Activated CD8-positive, alpha-beta memory T cell treated with anti-CD3 and anti-CD28 coated beads for 1 hour (primary cell): ENCODE measurements at places on chromosomes 16 and 17.
A peak's percentile ranks its signal among the peaks of the same experiment; 100 is the strongest.

DNA sequence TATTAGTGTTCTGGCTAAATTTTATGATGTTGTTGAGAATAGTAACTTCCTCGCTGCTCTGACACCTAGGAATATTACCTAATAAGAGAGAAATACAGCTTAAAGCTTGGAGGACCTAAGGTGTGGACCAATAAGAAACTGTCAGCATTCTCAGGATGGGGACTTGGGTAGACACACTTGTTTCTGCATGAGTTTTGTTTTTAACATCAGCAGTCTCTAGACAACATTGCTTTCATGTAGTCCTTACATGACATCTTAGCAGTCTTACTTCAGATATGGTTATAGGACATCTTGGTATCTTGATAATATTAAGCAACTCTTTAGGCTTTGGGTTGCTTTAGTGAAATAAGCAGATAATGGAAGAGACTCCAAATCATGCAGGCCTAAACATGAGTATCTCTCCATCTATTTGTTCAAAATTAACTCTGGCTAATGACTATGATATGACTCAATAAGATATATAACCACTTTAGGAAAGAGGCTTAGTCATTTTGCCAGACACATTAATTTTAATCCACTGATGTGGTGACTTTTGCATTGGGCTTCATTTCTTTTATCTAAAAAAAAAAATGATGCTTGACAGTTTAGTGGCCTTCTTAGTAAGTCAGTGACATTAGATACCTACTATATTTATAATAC, 84.5 kb downstream of the WNT3 start:
- DNase-seq, result no peak

- DNase-seq, result no peak
Observed at GRCh38 chr17:20141198-20141972, 132.2 kb downstream of the SPECC1 start.

- DNase-seq, result peak; percentile 36
Observed at GRCh38 chr16:24539850-24540601, 660 bp downstream of the RBBP6 start.

DNA sequence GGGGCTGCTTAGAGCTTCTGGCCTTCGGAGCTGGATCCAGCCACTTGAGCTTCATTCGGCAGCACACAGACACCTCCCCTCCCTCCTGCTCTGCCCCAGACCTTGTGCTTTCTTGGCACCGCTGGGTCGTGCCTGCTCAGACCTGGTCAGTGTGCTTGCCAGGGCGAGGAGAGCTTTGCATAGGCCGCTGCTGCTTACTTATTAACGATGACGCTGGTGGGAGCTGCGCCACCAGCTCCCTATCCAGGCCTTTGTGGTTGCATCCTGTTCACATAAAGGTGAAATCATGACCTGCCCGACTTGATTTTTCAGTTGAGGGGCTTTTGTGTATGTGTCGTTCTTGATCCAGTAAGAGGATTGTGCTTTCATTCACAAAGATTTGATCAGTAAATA, 101.1 kb downstream of the MSI2 start:
- DNase-seq, result no peak

DNA sequence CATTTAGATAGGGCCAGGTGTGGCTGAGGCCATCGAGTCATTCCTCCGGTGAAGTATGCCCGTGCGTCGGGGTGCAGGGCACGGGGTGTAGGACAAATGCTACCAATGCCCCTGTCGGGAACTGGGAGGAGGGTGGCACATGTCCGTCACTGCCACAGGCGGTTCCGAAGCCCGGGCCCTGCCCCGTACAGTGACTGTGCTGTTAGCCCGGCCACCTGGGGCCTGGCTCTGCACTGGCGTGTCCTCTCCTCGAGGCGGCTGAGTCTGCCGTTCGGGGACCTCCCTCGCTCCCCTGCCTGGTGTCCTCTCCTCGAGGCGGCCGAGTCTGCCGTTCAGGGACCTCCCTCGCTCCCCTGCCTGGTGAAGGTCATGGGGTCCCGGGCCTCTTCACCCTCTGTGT, 7.0 kb upstream of the ZFPM1 start:
- DNase-seq, result no peak

DNA sequence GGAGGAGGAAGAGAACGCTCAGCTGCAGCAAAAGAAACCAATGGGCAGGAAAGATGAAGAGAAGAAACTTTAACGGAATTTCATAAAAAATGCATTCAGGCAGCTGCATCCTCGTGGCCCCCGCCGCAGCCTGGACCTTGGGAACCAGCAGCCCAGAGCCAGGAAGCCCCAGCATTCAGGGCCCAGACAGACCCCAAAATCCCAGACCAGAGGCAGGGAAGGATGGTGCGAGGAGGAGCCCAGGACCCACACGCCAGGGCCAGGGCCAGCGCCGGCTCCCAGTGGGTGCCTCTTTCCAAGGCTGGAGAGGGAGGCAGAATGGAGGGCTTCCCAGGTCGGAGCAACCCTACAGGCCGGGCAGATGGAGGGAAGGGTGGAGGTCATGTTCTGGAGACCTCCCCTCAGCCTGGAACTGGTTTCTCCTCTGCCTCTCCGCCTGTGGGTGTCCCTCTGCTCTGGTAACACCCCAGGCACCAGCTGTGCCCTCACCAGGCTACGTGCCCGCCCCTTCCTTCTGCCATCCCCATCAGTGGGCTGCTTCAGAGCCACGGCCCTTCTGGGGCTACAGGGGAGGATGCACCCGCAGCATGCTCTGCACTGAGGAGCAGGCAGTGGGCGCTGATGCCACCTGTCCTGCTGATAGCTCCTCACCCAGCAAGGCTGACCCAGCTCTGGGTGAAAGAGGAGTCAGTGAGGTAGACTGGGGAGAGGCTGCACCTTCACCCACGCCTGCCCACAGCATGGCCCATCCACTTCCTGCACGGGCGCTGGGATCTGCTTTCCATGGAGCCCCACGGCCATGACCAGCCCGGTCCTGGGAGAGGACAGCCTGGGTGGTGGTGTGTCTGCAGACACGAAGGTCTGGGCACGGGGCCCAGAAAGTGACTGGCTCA, 1.2 kb upstream of the MIF4GD start:
- DNase-seq, result no peak

DNA sequence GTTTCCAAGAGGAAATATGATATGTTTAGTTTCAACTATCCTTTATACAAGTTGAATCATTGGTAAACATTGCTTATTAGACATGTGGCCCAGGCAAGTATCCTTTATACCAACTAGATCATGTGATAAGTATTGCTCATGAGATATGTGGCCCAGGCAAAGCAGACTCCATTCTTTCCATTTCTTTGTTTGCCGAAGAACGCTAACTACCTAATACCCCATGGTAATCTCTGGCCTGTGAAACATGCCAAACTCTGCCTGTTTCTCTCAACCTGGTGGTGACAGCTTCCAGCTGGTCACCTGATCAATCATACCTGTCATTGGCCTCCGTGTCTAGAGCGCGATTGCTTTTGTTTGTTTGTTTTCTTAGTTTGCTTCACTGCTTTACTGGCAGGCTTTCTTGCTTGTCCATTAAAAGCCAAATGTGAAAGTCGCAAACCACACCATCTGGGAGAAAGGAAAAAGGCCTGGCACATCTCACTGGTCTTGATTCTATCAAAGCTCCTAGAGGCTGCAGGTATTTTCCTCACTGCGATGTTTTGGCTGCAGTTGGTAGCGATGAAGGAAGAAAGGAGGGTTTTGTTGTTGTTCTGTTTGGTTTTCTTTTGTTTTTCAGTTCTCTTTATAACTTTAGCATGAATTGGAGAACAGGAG, 686.2 kb downstream of the KCNJ2 start:
- no peak for DNase-seq

- no peak for DNase-seq
Observed at GRCh38 chr16:3825103-3825502, 55.4 kb downstream of the CREBBP start.

DNA sequence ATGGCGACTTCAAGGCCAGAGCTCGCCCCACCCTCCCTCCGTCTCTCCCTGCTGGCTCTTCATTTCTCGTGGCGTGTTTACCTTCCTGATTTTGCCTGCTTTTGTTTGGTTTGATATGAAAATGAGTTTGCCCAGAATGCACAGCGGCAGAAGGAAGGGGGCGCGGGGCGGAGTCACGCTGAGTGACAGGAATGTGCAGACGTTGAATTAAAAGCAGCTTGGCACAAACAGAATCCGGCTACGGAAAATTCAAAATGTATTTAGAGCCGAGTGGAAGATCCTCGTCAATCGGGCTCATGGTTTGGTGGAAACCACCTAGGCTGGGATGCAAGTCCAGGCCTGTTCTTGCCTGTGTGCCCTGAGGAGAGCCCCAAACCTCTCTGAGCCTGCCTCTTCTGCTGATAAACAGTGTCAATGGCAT, 102.7 kb downstream of the SDK2 start:
- DNase-seq, result no peak

DNA sequence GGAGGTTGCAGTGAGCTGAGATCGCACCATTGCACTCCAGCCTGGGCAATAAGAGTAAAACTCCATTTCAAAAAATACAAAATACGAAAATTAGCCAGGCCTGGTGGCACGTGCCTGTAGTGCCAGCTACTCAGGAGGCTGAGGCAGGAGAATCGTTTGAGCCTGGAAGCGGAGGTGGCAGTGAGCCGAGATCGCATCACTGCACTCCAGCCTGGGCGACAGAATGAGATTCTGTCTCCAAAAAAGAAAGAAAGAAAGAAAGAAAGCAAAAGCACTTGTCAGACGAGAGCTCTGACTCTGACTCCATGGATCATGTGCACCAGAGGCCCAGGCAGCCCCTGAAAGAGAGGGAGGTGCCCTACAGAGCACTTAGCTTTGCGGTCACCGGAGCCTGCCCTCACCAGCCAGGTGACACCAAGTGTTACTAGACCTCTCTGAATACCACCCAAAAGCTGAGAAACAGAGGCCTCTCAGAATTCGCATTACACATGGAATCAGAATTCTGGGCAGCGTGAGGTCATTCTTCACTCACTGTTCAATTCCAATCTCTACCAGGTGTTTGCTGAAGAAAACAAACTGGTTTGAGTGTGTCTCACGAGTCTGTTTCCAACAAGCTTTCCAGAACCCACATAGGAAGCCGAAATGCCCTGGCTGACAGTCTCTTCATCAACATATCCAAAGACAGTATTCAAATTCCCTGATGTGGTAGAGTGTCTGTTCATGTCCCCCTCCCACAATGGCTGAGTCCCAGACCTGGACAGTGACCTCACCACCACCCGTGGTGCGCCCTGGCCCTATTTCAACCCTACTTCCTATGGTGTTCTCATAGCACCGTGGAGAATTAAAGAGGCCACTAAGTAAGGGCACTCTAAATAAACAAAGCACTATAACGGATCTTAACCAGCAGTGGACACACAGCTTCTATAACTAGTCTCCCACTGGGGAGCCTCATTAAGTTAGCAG, 1.5 kb downstream of the FLCN start:
- no peak for DNase-seq

DNA sequence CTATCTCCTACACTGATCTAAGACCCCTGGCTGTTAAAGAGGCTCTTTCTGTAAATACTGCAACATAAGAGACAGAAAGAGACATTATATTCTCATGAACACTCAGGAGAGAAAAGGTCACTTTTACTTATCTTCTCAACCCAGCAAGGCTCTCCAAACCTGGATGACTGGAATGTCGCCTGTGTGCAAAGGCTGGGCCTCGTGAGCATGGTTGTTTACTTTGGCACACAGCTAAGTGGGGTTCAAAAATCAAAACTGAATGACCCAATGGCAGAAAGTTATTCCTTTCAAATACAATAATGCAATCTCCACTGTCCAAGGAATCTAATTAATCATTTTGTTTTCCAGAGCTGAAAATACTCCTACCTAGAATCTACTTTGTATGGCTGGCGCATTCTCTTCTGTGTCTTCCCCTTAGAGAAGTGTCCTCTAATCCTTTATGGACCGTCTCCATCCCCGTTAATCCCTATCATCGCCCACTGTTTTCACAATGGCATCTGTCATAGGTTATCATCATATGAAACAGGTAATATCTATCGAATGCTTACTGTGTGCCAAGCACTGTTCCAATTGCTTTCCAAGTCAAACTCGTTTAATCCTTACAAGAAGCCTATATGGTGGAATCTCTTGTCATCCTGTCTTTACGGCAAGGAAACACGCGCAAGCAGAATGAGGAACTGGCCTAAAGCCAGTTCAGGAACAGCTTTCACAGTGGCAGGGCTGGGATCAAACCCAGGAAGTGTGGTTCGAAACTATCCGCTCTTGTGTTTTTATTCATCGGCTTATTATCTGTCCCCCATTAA, 1.3 kb downstream of the SLX4 start:
- no peak for DNase-seq

DNA sequence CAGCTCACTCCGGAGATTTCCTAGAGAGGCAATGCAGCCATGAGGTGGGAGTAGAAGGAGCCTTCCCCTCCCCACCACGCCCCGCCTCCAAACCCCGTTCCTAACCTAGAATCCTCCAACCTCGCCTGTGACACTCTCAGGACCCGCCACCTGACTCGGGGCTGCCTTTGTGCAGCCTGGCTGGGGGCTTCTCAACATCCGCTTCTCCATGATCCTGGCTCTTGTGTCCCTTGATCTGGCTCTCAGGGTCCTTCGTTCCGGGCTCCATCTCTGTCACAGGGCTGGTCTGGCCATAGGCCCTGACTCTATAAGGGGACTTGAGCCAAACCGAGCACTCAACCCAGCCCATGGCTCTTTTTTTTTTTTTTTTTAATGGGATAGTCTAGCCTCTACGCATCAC, 24.3 kb downstream of the CDRT15 start:
- no peak for DNase-seq

- DNase-seq, result no peak
Observed at GRCh38 chr17:20228410-20228809, 219.3 kb downstream of the SPECC1 start.

DNA sequence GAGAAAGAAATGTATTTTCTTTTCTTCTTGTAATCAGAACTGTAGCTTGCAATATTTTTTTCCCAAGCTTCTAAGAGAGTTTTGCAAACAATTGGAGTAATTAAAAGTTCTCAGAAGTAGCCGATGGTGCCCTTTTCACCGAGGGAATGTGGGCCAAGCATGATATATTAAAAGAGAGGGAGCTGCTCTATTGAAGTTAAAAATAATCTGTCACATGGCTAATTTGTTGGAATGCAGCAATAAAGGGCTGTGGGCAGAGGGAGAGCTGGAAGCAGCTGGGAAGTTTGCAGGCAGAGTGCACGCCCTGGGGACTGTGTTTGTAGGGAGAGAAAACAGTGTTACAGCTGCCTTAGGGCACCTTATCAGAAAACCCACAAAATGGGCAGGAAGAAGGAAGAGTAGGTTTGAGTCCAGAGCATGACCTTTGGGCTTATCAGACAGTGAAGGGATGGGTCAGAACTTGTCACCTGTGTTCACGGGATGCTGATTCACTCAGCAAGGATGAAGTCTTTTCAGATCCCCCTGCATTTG, 18.5 kb upstream of the TERF2 start:
- no peak for DNase-seq

DNA sequence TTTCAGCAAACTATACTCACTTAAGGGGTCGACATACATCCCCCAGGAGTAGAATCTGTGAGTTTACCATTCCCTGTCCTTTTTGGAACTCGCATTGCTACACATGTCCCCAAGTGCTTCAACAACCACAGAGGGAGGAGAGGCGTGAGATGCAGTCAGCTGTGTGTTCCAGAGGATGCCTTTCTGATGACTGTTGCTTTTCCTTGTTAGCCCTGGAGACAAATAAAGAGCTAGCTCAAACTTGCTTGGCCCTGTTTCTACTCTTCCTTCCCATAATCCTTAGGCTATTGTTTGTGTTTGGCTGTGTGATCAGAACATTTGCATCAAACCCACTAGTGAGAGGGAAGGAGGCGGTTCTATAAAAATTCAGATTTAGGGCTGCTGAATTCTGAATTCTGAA, 264.0 kb downstream of the ENGASE start:
- DNase-seq, result no peak
